NCI-H460 (cell line): ENCODE measurements at places on chromosomes 5 and 9.
A peak's percentile ranks its signal among the peaks of the same experiment; 100 is the strongest.

- no peak for DNase-seq
Observed at GRCh38 chr5:180007582-180007981, 64.0 kb downstream of the RNF130 start.

- DNase-seq: no peak
Observed at GRCh38 chr9:131367450-131367849, 26.4 kb upstream of the PRRC2B start.

GRCh38 chr5:130706696-130707095 is 458.4 kb downstream of the HINT1 start:
- DNase-seq: no peak

DNA sequence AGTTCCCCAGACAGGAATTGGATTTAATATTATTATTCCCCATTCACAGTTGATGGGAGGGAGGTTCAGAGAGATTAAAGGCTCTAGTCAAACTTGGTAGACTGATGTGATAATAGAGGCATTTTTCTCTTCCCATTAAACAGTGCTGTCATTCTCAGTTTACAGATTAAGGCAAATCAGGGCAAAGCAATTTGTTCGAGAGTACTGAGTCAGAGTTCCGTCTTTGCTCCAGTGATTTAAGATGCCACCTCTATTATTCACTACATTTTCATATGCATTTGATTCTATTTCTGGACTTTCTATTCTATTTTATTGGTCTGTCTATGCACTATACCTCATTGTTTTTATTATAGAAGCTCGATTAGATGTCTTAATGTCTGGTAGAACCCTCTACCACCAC is 201.0 kb upstream of the RAI14 start:
- no peak for DNase-seq

DNA sequence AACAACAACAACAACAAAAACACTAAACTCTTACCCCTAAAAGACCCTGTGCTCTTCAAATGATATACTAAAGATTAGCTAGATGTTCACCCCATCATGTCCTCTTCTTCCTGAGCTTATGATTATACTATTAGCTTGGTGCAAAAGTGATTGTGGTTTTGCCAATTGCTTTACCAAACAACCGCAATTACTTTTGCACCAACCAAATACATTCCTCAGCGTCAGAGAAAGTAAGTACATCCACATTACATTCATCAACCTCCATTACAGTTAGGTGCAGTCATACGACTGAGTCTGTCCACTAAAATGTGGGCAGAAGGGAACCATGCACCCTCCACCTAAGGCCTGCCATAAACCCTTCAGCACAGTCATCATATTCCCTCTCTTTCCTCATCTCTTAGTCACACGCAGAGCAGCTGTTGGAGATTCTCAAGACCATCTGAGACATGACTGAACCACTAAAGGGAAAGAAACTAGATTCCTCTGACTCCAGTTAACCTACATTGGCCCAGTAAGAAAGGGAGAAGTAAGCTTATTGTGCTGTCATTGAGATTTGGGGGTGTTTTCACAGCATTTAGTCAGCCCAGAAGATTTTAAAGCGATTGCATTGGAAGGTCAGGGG is 181.6 kb upstream of the TLE4 start:
- no peak for DNase-seq

- DNase-seq: no peak
Observed at GRCh38 chr9:129437626-129438323, 183.1 kb downstream of the C9orf50 start.

GRCh38 chr5:140239939-140240700 is 62.8 kb downstream of the PFDN1 start:
- peak; percentile 59 for DNase-seq

GRCh38 chr5:133935667-133935940 is 32.8 kb downstream of the C5orf15 start:
- DNase-seq: no peak

- DNase-seq: no peak
Observed at GRCh38 chr9:117101008-117101407, 313.8 kb downstream of the ASTN2 start.

- no peak for DNase-seq
Observed at GRCh38 chr9:16461137-16461840, 409.2 kb downstream of the BNC2 start.

- no peak for DNase-seq
Observed at GRCh38 chr5:111556501-111556900, 44.2 kb upstream of the STARD4 start.

GRCh38 chr5:176359658-176360057 is 1.9 kb downstream of the KIAA1191 start:
- no peak for DNase-seq

DNA sequence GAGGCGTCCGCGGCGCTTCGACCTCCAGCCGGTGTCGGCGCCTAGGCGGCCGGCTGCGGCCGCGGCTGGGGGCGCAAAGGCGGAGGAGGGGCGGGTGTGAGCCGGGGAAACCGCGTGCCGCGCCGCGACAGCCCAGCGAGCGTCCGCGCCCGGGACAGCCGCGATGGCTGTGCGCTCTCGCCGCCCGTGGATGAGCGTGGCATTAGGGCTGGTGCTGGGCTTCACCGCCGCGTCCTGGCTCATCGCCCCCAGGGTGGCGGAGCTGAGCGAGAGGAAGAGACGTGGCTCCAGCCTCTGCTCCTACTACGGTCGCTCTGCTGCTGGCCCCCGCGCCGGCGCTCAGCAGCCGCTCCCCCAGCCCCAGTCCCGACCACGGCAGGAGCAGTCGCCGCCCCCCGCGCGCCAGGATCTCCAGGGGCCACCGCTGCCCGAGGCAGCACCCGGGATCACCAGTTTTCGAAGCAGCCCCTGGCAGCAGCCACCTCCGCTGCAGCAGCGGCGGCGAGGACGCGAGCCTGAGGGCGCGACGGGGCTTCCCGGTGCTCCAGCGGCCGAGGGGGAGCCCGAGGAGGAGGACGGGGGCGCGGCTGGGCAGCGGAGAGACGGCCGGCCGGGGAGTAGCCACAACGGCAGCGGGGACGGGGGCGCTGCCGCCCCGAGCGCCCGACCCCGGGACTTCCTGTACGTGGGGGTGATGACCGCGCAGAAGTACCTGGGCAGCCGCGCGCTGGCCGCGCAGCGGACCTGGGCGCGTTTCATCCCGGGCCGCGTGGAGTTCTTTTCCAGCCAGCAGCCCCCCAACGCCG is 605 bp downstream of the CHSY3 start:
- no peak for DNase-seq

- DNase-seq: no peak
Observed at GRCh38 chr9:105884416-105884815, 190.1 kb downstream of the TMEM38B start.

- DNase-seq: no peak
Observed at GRCh38 chr5:43244823-43245565, 53.0 kb downstream of the NIM1K start.

DNA sequence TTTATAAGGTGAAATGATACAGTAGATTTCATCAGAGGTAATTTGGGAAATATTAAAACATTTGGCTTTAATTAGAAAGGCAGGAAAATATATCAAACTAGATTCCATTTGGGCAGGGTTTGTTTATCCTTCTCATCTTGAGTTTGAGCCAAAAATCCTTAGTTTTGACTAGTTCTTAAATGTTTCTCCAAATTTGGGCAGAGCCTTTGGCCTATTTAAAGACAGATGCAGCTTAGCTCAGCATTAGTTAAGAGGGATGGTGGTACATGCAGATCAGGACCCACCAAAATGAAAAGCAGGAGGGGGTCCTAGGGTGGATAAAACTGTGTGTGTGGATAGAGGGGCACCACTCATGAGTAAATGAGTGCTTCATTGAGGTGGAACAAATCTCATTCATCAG is 20.3 kb upstream of the ARRDC3 start:
- no peak for DNase-seq

GRCh38 chr5:31720004-31720403 is 81.1 kb downstream of the PDZD2 start:
- DNase-seq: no peak

DNA sequence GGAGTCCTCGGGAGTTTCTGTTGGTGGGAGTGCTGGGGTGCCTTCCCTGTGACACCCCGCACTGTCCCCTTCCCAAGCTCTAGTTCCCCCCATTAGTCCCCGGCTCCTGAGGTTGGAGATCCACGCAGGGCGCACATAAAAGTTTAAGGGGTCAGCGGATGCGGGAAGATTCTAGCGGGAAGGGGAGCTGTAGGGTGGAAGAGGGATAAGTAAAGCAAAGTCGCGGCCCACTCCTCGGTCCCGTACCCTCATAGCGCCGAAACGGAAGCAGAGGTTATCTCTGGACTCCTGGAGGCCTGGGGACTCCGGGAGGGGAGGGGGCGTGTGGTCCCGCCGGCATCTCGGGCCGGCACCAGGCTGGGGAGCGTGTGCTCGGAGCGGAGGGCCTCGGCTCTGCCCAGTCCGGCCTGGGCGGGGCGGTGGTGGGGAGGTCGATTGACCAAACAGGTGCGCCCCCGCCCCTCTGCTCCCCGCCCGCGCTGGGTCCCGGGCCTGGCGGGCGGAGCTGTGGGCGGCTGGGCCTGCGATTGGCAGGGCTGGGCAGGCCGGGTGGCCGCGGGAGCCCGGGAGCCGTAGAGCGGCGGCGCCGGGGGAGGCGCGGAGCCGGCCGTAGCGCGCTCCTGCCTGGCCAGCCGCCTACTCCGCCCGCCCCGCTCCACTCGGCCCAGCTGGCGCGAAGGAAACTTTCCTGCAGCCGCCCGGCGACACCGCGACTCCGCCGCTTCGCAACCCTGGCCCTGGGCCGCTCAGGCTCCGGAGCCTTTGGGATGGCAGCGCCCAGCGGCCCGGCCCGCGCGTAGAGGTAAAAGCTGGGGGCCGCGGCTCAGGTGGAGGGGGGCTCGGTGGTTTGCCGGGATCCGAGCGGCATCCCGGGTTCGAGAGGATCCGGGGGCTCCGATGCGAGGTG is 52.2 kb upstream of the DAB2IP start:
- DNase-seq: no peak
